Stimulated activated CD4-positive, alpha-beta T cell treated with anti-CD3 and anti-CD28 coated beads, TNF-alpha, amount 100 ng/mL, for 1 hour (primary cell): ENCODE measurements at places on chromosomes 3 and 15.
A peak's percentile ranks its signal among the peaks of the same experiment; 100 is the strongest.

DNA sequence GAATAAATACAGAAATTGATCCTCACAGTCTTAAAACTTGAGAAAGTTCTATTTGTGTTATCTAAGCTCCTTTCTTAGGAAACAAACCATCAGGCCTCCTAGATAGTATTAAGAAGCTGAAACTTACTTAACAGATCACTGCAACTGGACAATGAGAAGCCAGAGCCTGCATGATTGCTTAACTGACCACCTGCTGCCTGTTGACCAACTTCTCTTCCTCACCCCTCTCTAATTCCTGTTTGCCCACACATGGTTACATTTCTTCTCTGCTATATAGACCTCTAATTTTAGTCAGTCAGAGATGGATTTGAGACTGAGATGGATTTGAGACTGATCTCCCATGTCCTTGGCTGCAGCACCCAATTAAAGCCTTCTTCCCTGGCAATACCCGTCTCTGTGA lies 13.5 kb downstream of the CCPG1 start:
- no peak for DNase-seq

DNA sequence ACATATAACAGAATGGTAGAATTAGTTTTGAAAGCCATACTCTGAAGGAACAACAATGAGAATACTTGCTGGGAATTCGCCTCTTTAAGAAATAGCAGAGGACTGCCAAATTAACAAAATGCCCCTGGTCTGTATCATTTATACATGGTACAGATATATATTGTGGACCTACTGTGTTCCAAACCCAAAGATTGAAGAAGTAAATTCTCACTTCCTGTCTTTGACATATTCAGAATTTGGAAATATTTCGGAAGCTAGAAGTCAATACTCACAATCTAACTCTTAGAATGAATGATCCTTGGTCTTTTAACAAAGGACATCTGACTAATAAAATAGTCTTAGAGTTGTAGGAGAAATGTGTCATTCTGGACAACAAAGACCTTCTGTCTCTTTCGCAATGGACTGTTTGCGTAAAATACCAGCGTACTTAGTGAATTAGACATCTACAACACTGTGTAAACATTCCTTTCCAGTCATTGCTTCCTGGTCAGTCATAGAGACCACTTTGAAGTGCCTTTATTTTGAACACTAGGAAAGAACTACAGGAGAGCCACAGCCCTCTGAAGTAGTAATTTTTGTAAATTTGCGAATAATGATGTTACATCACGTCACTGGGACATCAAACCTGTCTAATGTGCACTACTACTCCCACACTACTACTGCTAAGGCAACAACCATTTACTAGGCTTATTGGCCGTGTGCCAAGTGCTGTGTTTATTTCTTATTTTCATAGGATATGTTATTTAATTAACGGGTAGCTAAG lies 68.0 kb downstream of the CHL1 start:
- DNase-seq, result no peak

- no peak for DNase-seq
Measured at GRCh38 chr3:53109190-53109589, 21.0 kb downstream of the RFT1 start.

DNA sequence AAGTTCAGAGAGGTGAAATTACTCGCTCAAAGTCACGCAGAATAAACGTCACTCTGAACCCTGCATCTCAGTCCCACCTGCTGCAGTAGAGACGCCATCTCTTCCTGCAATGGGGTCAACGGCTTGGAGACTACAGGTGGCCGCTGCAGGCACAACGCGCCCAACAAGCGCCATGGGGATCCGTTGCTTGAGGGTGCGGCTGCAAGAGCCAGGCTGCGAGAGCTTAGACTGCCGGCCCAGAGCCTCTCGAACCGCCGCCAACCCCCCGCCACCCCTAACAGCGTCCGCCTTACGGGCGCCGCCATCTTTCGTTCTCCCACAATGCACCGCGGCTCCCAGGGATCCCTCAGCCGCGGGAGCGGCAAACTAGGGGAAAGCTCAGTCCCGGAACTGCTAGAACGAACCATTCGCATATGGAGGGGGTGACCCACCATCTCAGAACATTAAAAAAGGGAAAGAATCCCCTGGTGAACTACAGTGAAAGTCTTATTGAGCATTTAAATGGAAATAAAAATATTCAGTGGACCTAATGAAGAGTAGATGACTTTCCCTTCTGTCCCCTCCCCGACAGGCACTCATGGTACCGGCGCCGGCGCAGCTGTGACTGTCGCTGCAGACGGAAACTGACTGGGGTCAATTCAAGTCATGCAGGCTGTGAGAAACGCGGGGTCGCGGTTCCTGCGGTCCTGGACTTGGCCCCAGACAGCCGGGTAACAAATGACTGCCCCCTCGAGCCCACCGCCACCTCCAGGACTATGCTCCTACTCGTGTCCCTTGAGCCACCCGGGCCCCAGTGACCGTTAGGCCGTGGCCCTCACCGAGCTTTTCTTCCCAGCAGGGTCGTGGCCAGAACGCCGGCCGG lies at the start of the genes MRPL46 and MRPS11:
TSS of gene MRPL46 (minus strand) at position 316 of the 862 bp plus-strand sequence. CDS start at position 305, 11 bp downstream.
TSS of gene MRPS11 (plus strand) at position 636 of the 862 bp plus-strand sequence. CDS start at position 646, 10 bp downstream.
- peak; percentile 74 for DNase-seq

GRCh38 chr3:127112796-127113570 lies 79.9 kb upstream of the PRR23E start:
- no peak for DNase-seq
